Osteoblast (primary cell): ENCODE measurements at places on chromosomes 3 and 15. TPM values are rescaled to one million over a fixed set of nuclear protein-coding genes. Genes with fewer than 3 reads are reported as not detected.

VILL gene
- 6.8 and 7.6 TPM in 2 replicates for total RNA-seq

- DNase-seq: no peak
Observed at GRCh38 chr3:26106228-26106627, 316.3 kb downstream of the OXSM start.

- peak; percentile 91 for DNase-seq
Observed at GRCh38 chr15:83446904-83447709, at the start of gene SH3GL3. Gene SH3GL3, plus strand, starts transcription at chr15:83447341. Its CDS starts 193 bp downstream, at chr15:83447534.

PAK2 gene
- total RNA-seq: 36.6 and 37.4 TPM in 2 replicates
